ENCODE measurements at places on chromosomes 6 and 20. TPM values are rescaled to one million over a fixed set of nuclear protein-coding genes. Genes with fewer than 3 reads are reported as not detected.

The TMC2 gene
- not detected for total RNA-seq

The FERMT1 gene
- total RNA-seq: 1.5 TPM

The FLRT3 gene
- total RNA-seq: not detected

The LY6G5C gene
- total RNA-seq: 4.6 TPM

The C6orf141 gene
- total RNA-seq: not detected

The KIAA1755 gene
- not detected for total RNA-seq

The GJA10 gene
- total RNA-seq: 0.32 TPM

The SLC22A7 gene
- not detected for total RNA-seq

The BMP5 gene
- not detected for total RNA-seq

The PRDM13 gene
- total RNA-seq: not detected

The RIMS1 gene
- total RNA-seq: not detected

The RSPH3 gene
- 4.9 TPM for total RNA-seq

- peak; percentile 42 for DNase-seq
Measured at GRCh38 chr20:53708129-53708968, 114.7 kb upstream of the ZNF217 start.

- no peak for DNase-seq
Measured at GRCh38 chr20:61450549-61450948, 198.5 kb downstream of the CDH4 start.

GRCh38 chr20:57225830-57226229 is 40.6 kb downstream of the BMP7 start:
- DNase-seq: no peak

DNA sequence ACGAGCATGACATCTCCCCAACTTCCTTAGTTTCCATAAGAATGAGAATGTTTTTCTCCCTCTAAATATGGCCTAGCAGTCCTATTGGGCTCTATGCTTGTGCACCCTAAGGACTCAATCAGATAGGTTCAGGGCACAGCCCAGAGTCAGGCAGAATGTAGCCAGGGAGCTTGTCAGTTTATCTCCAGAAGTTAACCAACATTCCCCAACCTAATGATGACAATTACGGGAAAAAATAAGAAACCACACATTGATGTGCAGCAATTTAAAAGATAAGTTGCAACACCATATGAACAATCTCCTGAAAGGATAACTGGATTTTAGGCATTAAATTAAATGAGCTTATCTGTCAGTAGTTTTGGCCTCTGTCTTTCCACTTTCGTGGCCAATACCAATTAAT is 71.1 kb downstream of the HDDC2 start:
- DNase-seq: no peak

- no peak for DNase-seq
Measured at GRCh38 chr6:151148111-151148510, 91.7 kb upstream of the AKAP12 start.

DNA sequence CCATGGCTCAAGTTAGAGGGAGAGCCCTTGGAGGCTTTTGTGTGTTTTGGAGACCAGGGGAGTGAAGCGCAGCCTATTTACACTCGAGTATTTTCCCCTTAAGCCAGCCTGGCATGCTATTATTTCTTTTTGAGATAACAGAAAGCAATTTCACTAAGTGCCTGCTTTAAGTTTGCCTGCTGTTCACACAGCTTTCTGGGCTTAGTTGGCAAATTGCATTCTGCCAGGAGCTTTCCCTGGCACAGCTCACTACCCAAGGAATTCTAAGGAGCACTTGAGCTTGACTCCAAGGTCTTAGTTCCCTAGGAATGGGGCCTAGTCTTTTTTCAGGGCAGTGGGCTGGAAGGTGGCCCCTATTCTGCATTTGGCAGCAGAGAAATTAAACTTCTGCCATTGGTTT is 19.0 kb upstream of the ASXL1 start:
- DNase-seq: no peak

DNA sequence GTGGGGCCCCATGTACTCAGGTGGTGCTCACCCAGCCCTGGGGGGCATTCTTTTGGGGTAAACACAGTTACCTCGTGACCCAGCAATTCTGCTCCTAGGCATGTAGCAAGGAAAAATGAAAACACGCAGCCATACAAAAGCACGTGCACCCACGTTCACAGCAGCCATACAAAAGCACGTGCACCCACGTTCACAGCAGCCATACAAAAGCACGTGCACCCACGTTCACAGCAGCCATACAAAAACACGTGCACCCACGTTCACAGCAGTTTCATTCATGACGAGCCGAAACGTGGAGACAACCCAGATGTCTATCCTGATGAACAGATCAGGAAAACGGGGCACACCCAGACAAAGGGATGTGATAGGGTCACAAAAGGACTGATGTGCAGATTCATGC is 57.1 kb downstream of the YTHDF1 start:
- no peak for DNase-seq

- peak; percentile 33 for DNase-seq
Measured at GRCh38 chr20:59042151-59042795, at the start of gene PRELID3B. Gene PRELID3B, minus strand, starts transcription at chr20:59042786. Its CDS starts 56 bp downstream, at chr20:59042730.

- no peak for DNase-seq
Measured at GRCh38 chr20:52746190-52746589, 226.0 kb upstream of the TSHZ2 start.

- peak; percentile 46 for DNase-seq
Measured at GRCh38 chr20:846894-847278, 13.4 kb downstream of the FAM110A start.

- no peak for DNase-seq
Measured at GRCh38 chr20:45927071-45927878, 7.2 kb upstream of the PCIF1 start.

DNA sequence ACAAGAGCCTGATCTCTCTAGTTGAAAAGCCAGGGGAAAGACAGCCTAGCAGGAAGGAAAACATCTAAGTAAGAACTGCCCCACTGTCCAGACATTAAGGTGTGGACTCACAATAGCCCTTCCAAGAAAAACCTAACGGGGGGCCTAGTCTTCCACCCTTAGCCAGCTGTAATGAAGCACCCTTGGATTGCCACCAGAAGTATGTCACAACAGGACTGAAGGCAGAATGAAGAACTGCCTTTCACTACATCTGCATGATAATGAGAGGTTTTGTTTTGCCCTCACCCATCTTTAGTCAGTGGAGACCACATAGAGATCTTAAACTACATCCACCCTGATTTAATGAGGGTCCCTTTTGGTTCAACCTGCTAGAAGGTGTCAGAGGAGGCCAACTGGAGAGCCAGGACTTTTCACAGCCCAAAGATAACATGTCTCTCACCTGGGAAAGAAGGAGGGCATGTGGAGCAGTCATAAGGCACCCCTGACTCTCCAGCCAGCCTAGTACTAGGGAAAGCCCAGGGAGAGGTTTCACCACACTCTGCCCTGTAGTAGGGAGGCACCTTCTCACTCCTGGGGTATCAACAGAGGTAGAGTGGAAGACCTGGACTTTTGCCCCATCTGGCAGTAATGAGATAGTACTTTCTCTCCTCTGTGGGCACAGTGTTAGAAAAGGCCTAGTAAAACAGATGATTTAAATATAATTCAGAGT is 1017.4 kb upstream of the MANEA start:
- no peak for DNase-seq

DNA sequence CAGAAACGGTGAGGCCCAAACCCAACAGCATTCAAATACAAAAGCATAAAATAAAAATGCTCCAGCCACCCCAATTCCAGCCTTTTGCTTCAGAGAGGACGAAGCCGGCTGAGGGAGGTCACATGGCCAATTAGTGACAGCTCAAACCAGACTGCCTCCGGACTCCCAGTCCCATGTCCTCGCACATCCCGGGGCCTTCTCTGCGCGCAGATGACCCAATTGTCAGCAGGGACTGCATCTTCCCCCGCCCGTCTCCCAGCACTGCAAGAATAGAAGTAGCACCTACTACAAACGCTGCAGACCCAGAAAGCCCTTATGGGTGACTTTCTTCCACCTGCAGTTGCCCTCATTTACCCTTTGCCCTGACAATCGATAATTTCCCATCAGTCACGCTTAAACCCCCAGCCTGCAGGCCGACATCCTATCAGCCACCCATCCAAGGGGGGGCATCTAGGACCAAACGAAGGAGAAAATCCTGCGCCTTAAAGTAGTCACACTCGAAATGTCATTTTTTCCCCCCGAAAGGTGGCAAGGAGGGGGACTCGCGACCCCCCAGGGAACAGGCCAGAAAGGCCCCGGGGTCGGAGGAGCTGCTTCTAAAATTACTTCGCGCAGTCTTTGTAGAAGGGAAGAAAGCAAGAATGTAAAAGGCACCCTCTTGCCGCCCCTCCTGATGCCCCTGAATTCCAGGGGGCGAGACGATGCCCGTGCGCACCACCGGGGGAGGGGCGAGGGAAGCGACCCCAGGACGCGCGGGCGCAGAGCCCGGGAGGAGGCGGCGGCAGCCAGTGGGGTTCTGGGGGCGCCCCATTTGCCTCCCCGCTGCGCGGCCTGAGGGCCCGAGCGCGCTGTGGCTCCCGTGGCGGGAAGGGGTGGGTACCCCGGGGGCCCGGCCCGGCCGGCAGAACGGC is 792 bp downstream of the SLC23A2 start:
- peak; percentile 21 for DNase-seq

GRCh38 chr6:21003780-21004541 is 469.7 kb downstream of the CDKAL1 start:
- no peak for DNase-seq

Measured in activated T-helper 2 cell treated with anti-CD3 and anti-CD28 coated beads, Interferon-gamma antibody, Interleukin-2, Interleukin-4, amounts not matched to agents 10 μg/mL and 5 μg/mL and 100 μg/mL, durations not matched to agents 14 hours and 24 hours and 36 hours (primary cell).